ENCODE measurements at places on chromosomes 7 and 10.

- no peak for DNase-seq
These were observed 1.2 kb downstream of the PIP4K2A start for GRCh38 chr10:22712956-22713852.

DNA sequence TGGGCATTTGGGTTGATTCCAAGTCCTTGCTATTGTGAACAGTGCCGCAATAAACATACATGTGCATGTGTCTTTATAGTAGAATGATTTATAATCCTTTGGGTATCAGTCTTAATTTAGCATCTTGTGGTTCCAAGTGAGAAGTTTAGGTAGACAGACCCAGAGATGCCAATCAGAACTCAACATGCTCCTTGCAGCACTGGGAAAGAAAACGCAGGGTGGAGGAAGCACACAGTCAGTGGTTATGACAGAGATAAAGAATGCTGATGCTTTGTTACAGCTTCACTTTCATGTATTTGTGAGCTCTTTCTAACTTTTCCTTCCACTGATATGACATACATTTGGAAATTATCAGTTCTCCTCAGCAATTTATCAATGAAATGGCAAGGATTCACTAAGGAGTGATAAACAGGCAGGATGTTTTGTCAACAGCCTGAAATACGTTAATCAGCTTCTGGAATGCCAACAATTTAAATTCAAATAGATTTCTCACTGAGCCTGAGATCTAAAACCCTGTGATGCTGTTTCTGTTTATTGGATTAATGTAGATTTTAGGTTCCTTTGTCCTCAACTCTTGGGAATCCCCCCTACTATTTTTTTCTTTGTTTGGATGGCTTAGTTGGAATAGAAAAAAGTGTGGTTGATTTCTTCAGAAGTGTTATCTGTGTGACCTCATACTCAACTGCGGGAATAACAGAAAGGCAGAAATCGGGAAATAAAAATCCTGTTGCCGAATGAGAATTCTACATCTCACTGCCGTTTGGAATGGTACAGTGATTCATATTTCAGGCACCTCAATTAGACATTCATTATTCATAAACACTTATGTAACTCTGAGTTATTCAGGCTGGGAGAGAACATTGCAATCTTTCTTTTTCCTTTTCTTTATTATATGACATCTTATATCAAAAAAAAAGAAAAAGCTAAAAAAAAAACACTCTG is 675.0 kb downstream of the CNTNAP2 start:
- no peak for DNase-seq

- no peak for DNase-seq
These were observed 1.9 kb upstream of the SLC18A2 start for GRCh38 chr10:117239051-117239450.

- no peak for DNase-seq
These were observed 20.2 kb upstream of the SMC3 start for GRCh38 chr10:110547139-110547761.

- DNase-seq: no peak
These were observed 13.1 kb downstream of the CC2D2B start for GRCh38 chr10:95920798-95921426.

DNA sequence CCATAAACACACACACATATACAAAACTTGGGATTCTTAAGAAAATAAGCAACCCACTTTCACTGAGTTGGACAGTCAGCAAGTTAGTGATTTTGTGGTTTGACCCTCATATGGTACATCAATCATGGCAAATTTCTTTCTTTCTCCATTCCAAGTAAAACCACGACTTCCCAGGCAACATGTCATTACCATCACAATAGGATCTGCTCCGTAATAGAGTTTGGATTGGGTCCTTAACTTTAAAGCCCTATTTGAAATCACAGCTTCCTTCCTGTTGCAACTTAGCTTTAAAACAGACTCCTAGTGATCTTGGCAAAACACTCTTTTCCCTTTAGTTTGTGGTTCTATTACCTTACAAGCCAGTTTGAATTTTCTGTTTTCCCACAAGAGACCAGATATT is 483.6 kb downstream of the INHBA start:
- no peak for DNase-seq

- DNase-seq: no peak
These were observed 15.9 kb downstream of the YME1L1 start for GRCh38 chr10:27138277-27138676.

GRCh38 chr7:29609162-29610037 is 45.8 kb downstream of the PRR15 start:
- no peak for DNase-seq

- no peak for DNase-seq
These were observed 19.5 kb upstream of the PCBD1 start for GRCh38 chr10:70907637-70908405.

- DNase-seq: no peak
These were observed 94.5 kb downstream of the GRB10 start for GRCh38 chr7:50688226-50688590.

- DNase-seq: no peak
These were observed 213.1 kb downstream of the CREB5 start for GRCh38 chr7:28625432-28625831.

DNA sequence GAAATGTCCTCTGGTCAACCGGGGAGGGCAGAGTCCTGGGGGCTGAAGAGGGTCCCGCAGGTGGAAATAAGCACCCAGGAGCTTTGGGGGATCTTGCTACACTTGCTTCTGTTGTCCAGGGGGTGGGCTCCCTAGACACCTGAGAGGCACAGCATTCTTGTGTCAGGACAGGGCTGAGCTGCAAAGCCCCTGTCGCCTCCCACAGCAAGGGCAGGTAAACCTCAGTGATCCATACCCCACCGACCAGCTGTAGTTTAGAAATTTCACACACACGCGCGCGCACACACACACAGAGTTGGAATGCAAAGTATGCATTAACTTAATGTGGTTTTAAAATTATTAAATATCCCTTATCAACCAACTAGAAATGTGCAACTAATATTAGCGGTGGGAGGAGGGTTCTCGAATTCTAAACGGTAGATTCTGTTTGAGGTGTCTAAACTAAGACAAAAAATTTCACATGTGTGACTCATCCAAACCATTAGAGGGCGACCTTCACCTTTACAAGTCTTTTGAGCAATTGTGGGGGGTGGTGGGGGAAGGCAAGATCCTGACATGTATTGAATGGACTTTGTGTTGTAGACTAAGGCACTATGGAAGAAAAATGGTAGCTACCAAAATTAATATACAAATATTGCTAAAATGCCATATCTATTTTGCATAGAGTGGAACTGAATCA is 34.3 kb upstream of the PTF1A start:
- no peak for DNase-seq

GRCh38 chr7:155360495-155361345 is 63.0 kb downstream of the INSIG1 start:
- no peak for DNase-seq

DNA sequence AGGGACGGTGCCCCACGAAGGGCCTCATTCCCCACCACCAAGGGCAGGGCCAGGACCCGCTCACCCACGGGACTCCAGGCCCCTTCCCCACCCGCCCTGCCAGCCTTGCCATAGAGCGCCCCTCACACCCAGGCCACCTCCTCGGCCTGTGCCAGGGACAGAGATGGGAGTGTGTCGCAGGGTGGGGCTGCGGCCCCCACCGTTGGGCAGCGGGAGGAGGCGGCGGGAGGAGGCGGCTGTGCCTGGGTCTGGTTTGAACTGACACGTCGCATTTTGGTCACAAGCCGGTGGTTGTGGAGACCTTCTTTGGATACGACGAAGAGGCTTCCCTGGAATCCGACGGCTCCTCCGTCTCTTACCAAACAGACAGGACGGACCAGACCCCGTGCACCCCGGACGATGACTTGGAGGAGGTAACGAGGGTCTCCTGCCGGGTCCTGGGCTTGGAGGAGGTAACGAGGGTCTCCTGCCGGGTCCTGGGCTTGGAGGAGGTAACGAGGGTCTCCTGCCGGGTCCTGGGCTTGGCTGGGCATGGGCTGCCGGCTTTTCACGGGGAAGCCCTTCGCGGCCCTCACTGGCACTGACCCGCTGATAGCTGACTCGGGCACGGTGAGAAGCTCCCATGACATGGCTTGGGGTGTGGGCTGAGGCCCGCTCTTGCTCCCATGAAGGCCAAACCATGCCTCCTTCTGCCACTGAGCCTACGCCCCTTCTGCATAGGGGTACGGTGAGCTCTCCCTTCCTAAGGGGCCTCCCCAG is 46.4 kb upstream of the DPYSL4 start:
- DNase-seq: no peak

GRCh38 chr7:151796091-151796870 is 80.6 kb downstream of the PRKAG2 start:
- DNase-seq: no peak

- no peak for DNase-seq
These were observed 698.6 kb downstream of the SORCS3 start for GRCh38 chr10:105339669-105340068.

- DNase-seq: no peak
These were observed 687.8 kb downstream of the IPMK start for GRCh38 chr10:57579926-57580325.

DNA sequence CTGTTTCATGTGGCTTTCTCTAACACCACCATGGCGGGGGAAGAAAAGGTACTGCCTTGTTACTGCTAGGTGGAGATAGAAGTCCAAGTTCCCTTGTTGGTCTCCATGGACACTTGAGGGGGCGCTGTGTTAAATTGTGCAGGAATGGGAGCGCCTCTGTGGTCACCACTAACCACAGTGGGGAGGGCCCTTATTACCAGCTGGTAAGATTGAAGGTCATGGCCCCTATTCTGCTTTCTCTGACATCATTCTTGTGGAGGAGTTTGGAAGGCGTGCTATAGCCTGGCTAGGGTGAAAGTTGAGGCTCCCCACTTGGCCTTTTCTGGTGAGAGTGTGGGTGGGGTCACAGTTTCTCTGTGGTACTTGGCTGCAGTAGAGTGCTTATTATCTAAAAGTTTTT is 14.9 kb upstream of the MXI1 start:
- no peak for DNase-seq

DNA sequence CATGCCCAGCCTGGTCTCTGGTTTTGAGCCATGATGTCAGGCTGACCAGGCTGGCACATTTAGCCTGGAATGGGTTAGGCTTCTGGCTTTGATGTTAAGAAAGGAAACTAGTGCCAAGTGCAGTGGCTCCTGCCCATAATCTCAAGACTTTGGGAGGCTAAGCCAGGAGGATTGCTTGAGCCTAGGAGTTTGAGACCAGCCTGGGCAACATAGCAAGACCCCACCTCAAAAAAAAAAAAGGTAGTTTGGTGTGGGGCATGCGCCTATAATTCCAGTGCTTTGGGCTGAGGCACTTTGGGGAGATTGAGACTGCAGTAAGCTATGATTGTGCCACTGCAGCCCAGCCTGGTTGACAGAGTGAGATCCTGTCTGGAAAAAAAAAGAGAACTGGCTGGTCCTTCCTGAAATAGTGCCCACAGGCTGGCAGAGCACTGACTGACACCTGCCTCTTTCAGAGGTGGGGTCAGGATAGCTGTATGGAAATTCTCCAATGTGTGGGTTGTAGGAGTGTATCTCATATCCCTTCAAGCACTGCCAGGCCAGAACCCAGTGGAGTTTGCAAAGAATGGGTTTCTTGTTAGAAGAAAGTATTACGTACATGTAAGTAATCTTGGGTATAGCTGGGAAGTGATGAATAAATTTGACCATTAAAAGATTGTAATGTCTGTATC is 61.3 kb downstream of the KAT6B start:
- no peak for DNase-seq

DNA sequence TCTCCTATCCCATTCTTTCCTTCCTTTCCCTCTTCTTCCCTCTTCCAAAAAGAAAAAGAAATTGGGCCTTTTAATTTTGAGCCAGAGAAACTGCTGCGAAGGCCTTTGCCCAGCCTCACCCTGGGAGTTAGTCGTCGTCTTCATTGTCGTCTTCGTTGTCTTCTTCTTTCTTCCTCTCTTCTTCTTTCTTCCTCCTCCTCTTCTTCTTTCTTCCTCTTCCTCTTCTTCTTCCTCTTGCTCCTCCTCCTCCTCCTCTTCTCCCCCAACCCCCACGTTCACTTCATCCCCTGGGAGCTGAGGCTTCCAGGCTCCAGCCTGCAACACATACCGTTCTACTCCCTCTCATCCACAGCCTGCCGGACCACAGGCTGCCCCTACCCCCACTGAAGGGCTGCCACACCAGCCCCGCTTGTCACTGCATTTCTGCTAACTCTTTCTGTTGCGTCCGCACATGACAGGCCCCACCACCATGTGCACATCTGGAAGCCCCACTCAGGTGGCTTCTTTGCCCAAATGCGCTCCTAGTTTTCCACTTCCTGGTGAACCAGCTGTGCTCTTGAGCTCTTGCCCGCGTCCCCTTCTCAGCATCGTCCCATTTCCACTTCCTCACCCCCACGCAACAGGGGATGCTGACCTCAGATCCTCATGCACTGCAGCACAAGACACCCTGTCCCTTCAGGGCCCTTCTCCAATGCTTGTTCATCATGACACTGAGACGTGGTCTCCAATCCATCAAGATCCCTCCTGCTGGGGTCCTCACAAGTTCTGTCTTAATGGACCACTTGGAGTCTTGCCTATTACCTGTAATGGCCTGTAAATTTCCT is 94.9 kb upstream of the SH2B2 start:
- DNase-seq: no peak

GRCh38 chr10:129964611-129965424 is 744 bp upstream of the EBF3 start:
- DNase-seq: no peak

DNA sequence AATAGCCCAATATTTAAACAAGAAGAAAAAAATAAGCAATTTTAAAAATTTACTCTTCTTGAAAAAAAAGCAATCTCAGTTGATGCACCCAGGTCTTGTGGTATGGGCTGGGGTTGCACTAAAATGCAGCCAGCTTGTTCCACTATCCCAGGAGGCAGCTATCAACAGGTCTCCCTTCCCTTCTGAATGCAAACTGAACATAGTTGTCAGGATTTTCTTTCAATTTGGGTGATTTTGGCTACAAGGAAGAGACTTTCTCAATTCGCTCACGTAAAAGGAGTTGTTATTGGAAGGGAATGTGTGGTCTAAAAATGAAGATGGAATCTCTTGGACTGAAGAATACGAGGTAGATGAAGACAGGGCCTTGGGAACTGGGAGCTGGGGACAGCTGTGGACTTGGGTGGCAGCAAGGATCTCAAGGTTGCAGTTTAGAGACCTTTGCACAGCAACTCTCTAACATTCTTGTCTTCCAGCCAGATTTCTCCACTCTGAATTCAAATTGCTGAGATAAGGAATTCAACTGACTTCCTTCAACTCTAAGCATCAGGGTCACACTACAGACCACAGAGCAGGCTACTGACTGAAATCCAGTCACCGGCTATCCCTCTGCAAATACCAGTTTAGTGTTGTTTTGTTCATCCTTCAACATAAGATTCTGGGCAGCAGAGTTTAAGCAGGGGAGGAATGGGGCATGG is 3.1 kb upstream of the TMEM26 start:
- DNase-seq: no peak

- DNase-seq: no peak
These were observed 27.9 kb downstream of the CD36 start for GRCh38 chr7:80666376-80666775.

GRCh38 chr10:132351611-132352010 is 19.6 kb downstream of the LRRC27 start:
- DNase-seq: no peak

Data from esophagus squamous epithelium (tissue), 5 donors.